Smooth muscle cell of trachea (primary cell): ENCODE measurements at places on chromosomes 3 and 15. TPM values are rescaled to one million over a fixed set of nuclear protein-coding genes. Genes with fewer than 3 reads are reported as not detected.

The CAND2 gene
- total RNA-seq, result 4.7 and 16.9 TPM in 2 replicates

The CSTA gene
- total RNA-seq, result 2.6 and 7.8 TPM in 2 replicates

The FAM227B gene
- total RNA-seq, result 3.5 and 6.5 TPM in 2 replicates

The DPPA2 gene
- total RNA-seq, result not detected in 2 replicates

The PRR20G gene
- not detected in 2 replicates for total RNA-seq

The COX5A gene
- total RNA-seq, result 28.6 and 59.9 TPM in 2 replicates

The TUSC7 gene
- under 0.01 TPM in 1 of 2 replicates, not detected in the other for total RNA-seq

The ARNT2 gene
- total RNA-seq, result 4.7 and 13.6 TPM in 2 replicates

The FSD2 gene
- total RNA-seq, result not detected in 2 replicates

The HYAL1 gene
- 4.2 and 6.1 TPM in 2 replicates for total RNA-seq

The CTXN2 gene
- not detected in 2 replicates for total RNA-seq

The RTP3 gene
- not detected in 2 replicates for total RNA-seq

The PLSCR4 gene
- 20.3 and 21.7 TPM in 2 replicates for total RNA-seq

The TRAIP gene
- 1.2 and 4.4 TPM in 2 replicates for total RNA-seq

The TMCO5A gene
- not detected in 2 replicates for total RNA-seq

The AHSG gene
- not detected in 2 replicates for total RNA-seq

The TEX264 gene
- total RNA-seq, result 48.6 and 84.4 TPM in 2 replicates

The PCNP gene
- 93.8 and 116 TPM in 2 replicates for total RNA-seq

The MRPS25 gene
- total RNA-seq, result 16.2 and 16.6 TPM in 2 replicates

The NANOGP8 gene
- total RNA-seq, result 0.15 and 0.33 TPM in 2 replicates

The TSPAN3 gene
- total RNA-seq, result 249 and 267 TPM in 2 replicates

The GOLGA8J gene
- not detected in 2 replicates for total RNA-seq

The PCSK6 gene
- 0.15 and 0.50 TPM in 2 replicates for total RNA-seq
